ENCODE measurements at places on chromosomes 6 and 20.
A peak's percentile ranks its signal among the peaks of the same experiment; 100 is the strongest.

- DNase-seq, result no peak
These were observed 463.5 kb downstream of the QKI start for GRCh38 chr6:163877877-163878639.

- peak; percentile 97 for DNase-seq
These were observed 165.4 kb upstream of the CITED2 start for GRCh38 chr6:139539852-139540251.

GRCh38 chr6:52209770-52210169 is 23.6 kb downstream of the IL17A start:
- no peak for DNase-seq

GRCh38 chr20:37882961-37883712 is 19.8 kb upstream of the VSTM2L start:
- DNase-seq, result no peak

DNA sequence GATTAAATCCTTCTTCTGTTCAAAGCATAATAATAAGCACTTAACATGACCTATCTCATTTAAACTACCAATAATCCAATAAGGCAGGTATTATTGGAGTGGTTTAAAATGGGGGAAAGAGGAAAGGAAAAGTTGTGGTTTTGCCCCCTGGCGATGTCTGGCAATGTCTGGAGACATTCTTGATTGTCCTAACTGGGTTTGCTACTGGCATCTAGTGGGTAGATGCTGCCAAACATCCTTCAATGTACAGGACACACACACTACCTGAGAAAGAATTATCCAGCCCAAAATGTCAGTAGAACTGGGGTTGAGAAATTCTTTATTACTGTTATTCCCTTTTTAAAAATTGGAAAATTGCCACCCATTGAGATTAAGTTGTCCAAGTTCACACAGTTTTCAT is 25.2 kb upstream of the SRSF6 start:
- DNase-seq, result no peak

GRCh38 chr6:165616116-165616515 is 46.9 kb downstream of the PDE10A start:
- DNase-seq, result peak; percentile 1

- DNase-seq, result peak; percentile 19
These were observed 170.7 kb downstream of the MYLK4 start for GRCh38 chr6:2579804-2580570.

DNA sequence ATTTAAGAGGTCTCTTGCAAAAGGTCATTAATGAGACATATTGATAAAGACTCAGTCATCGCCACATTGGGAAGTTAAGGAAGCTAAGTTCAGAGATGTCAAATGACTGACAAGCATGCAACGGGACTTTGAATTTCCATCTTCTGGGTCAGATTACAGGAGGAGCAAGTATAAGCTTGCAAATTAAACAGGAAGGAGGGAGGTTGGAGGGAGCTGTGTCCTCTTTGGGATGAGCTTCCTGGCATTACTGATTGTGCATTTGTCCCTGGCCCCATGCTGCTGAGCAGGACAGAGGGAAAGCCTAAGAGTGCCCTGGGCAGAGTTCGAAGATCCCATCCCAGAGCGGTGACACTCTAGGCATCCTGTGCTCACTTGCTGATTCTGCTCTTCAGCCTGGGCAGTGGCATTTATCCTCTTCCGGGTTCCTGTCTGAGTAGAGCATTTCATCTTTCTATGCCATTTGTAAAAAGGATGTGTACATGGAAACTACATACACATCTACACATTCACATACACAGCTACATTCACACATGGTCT is 40.5 kb downstream of the SLC22A1 start:
- no peak for DNase-seq

GRCh38 chr6:153958860-153959259 is 80.2 kb upstream of the OPRM1 start:
- no peak for DNase-seq

DNA sequence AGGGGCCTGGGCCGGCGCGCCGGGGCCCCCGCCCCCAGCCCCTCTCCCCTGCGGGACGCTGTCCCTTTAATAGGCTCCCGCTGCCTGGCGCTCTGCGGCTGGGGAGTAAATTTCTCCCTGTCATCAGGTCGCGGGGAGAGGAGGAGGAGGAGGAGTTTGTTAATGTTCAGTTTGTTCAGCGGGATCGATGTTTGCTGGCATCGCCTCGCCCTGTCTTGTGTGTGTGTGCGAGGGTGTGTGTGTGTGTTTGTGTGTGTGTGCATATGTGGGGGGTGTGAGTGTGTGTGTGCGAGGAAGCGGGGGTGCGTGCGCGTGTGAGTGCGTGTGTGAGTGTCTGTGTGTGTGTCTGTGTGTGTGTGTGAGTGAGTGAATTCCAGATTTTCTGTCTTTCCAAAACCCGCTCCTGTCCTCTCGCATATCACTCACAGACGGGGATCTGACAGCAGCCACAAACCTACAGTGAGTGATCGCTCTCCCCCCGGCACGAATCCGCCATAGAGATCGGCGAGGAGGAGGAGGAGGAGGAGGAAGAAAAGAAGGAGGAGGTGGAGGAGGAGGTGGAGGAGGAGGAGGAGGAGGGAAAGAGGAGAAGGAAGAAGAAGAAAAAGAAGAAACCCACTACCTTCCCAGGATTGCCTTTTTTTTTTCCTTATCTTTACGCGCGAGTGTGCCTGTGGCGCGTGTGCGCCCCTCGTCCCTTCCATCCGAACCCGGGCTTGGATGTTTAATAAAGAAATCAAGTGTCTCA is at the start of gene TSHZ2:
TSS of gene TSHZ2 (plus strand) at position 169 of the 748 bp plus-strand sequence. CDS start 936 bp downstream, outside the sequence.
- DNase-seq, result peak; percentile 83

GRCh38 chr6:31836047-31836473 is 8.5 kb downstream of the HSPA1B start:
- DNase-seq, result peak; percentile 33

DNA sequence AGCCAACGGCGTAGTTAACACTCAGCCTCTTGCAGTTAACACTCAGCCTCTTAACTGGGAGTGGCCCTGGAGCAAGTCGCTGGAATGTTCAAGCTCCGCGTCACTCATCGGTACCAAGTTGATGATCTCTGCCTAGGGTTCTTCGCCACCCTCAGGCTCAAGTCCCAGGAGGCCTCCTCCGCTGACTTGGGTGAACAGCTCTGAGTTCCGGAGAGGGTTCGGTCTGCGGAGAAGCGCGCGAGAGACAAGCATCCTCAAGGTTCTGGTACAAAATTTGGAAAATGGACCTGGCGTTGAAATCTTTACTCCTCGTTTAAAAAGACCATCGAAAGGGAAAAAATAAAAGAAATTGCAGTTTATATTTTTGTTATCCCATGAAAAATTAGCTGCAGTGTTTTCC is 876 bp upstream of the DSP start:
- DNase-seq, result peak; percentile 67

All from GM23248 (cell line).